NCI-H2029 treated with DMSO at 0.1 percent for 48 hours (cell line): ENCODE measurements at places on chromosomes 7 and 10.

- DNase-seq, result no peak
Observed at GRCh38 chr7:8185926-8186683, 75.9 kb downstream of the ICA1 start.

- no peak for DNase-seq
Observed at GRCh38 chr7:21867816-21868575, 77.7 kb downstream of the CDCA7L start.

GRCh38 chr10:58330431-58330830 is 4.4 kb upstream of the UBE2D1 start:
- no peak for DNase-seq

DNA sequence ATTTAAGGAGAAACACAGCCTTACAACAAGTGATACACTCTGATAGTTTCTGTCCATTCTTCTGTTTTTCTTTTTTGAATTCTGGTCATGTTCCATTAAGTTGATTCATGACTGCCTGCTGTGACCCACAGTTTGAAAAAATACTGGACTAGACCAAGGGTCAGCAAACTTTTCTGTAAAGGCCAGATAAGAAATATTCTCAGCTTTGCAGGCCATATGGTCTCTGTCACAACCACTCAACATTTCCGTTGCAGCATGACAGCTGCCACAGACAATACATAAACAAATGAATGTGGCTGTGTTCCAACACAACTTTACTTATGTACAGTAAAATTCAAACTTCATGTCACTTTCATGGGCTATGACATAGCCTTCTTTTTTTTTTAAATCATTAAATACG is 156.7 kb downstream of the PLXNA4 start:
- no peak for DNase-seq

DNA sequence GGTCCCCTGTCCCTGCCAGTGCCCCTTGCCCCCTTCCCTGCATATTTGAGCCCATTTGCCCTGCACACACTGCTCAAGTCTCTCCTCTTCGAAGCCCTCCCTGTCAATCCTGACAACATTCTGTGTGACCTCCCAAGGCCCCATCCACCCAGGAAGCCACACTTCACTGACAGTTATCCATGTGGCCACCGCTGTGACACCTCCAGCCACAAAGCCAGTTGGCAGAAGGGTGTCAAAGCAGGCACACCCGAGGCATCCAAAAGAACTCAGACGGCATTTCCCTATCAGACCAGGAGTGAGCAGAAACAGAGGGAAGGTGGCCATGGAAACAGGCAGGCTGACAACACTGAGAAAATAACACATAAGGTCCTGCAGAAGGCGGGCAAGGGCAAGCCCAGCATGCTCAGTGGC is 4.6 kb downstream of the POLM start:
- DNase-seq, result no peak

DNA sequence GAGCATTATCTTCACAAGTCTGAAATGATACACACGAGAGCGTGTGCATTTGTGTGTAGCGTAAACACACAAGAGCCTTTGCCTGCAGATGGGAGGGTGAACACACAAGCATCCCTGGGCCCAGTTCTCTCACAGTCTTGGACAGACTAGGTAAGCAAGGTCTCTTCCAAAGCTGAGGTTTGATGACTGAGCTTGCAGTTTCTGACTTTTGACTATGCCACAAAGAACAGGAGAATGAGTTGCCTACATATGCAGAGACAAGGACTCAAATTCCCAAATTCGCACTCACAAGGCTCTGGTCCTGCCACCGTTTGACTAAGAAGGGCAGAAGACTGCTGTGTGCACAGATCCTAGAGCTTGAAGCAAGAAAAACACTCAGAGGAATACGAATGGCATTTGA is 55.8 kb downstream of the FAM53B start:
- DNase-seq, result no peak

- no peak for DNase-seq
Observed at GRCh38 chr10:50324046-50324445, 72.7 kb upstream of the ASAH2 start.

- no peak for DNase-seq
Observed at GRCh38 chr7:44449584-44449928, 40.9 kb downstream of the NUDCD3 start.

- no peak for DNase-seq
Observed at GRCh38 chr10:127776816-127777215, 39.8 kb downstream of the FOXI2 start.

DNA sequence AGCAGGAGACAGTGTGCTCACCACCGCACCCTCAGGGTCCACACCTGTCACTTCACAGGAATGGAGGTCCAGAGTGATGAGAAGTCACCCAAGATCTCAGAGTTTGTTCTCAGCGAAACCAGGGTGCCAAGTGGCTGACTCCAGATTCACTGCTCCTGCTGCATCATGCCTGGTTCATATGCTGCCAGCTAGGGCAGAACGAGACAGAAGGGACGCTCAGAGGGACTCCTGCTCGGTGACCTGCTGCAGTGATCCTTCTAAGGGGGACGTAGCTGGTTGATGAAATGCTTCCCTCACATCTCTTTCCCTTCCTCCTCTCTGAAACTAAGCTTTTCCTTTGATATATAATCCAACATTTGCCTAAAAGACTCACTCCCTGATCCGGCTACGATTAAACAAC is 248.5 kb downstream of the SFMBT2 start:
- DNase-seq, result no peak

GRCh38 chr10:62653254-62653653 is 151.3 kb upstream of the ADO start:
- no peak for DNase-seq

DNA sequence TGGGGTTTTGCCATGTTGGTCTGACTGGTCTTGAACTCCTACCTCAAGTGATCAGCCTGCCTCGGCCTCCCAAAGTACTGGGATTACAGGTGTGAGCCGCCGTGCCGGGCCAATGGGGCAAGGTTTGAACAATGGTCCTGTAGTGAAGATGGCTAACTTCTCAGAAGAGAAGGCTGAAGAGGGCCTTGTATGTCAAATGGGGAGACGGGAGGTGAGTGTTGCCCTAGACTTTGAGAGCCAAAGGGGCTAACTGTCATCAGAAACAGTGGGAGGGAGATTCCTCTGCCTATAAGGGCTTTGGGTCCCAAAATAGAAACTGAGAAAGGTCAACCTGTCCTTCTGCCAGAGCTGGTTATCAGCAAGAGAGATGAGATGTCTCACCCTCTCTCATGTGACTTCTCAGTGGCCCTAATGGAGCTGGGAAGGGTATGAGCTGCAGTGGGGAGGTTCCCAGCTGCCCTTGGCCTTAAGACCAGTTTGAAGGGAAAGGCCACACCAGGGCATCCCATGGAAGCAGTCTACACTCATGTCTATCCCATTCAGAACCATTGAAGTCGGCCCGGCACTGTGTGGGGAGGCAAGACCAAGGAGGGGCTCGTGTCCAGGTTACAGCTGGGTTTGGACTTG is 1.3 kb upstream of the SAMD8 start:
- no peak for DNase-seq

DNA sequence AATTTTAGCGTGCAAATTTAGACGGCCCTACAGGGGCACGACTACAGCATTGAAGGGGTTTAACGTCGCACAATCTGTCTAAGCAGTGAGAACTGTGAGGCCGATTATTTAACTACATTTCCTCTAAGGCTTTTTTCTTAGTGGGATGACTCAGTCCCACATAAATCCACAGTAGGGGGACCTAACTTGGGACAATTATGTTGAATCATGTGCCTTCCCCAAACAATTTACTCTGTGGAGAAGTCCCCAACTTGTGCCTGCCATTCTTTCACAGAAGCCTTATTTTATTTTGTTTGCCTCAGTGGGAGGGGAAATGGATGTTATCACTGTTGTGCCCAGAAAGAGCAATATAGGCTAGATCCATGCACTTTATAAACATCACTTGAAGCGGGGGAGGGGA is 80.3 kb upstream of the CDCA7L start:
- no peak for DNase-seq

DNA sequence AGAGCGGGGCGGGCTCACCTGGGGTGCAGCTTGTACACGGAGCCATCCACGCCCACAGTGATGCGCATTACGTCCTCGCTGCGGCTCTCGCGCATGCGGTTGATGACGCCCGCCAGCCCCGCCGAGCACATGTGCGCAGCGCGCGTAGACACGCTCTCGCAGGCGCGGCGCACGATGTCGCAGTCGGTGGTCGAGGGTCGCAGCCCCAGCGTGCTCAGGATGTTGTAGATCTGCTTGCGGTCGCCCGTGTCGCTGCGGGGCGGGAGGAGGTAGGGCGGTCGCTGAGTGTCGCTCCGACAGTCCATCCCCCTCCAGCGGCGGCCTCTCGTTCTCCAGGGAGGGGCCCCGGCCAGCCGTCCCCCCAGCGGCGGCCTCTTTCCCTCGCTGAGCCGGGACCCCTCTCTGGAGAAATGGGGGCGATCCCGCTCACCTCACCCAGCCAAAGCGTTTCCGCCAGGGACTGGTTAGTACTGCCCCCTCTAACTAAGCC is 4.4 kb upstream of the MYL7 start:
- DNase-seq, result no peak

DNA sequence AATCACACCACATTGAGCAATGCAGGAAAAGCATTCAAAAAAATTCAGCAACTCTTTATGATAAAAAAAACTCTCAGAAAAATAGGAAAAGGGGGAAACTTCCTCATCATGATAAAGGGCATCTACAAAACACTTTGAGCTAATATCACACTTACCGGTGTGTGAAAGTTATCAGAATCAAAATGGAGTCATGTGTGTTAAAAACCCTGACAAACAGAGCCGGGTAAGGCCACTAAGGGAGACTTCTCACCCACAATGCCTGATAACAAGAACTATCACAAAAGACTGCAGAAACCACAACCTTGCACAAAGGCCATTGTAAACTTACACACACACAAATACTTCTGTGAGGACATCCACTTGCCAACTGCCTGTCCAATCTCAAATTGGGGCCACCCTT is 34.8 kb upstream of the SMARCD3 start:
- no peak for DNase-seq

GRCh38 chr10:110461530-110461929 is 36.2 kb upstream of the DUSP5 start:
- DNase-seq, result no peak

GRCh38 chr7:35555934-35556333 is 139.0 kb downstream of the HERPUD2 start:
- DNase-seq, result no peak

- DNase-seq, result no peak
Observed at GRCh38 chr10:80323311-80323710, 33.2 kb downstream of the DYDC1 start.

- DNase-seq, result no peak
Observed at GRCh38 chr10:26368463-26368862, 69.7 kb upstream of the APBB1IP start.

- DNase-seq, result no peak
Observed at GRCh38 chr7:151157645-151158329, 9.7 kb downstream of the GBX1 start.

GRCh38 chr7:156979711-156980110 is 30.2 kb downstream of the NOM1 start:
- DNase-seq, result no peak

- no peak for DNase-seq
Observed at GRCh38 chr10:4141471-4141870, 356.5 kb upstream of the KLF6 start.

DNA sequence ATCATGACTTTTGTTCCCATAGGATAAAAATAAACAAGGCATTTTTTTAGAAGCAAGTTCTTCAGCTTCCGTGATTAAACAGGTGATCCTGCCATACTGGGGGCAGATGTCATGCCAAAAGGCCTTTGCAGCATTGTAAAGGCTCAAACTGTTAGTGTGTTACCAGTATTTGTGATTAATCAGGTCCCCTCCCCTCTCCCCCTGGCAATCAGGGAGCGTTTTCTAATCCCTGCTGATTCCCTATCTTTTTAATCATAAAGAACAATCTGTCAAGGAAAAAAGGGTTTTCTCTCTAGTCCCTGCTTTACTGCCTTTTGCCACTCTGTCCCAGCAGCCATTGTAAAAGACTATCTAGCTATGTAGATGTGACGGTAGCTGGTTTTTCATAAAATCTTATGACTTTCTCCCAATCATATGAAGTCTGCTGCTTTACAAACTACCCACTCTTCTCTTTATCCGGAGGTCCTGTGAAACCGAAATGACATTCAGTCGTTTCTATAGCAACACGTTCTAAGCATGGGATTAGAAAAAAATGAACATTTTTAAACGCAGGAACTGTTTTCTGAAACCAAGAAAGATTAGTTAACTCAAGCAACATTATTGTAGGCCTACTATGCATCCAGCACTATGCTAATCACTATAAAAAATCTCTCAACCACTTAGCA is 210.9 kb downstream of the RNLS start:
- no peak for DNase-seq

- DNase-seq, result no peak
Observed at GRCh38 chr10:99443500-99443899, 13.1 kb upstream of the GOT1 start.

DNA sequence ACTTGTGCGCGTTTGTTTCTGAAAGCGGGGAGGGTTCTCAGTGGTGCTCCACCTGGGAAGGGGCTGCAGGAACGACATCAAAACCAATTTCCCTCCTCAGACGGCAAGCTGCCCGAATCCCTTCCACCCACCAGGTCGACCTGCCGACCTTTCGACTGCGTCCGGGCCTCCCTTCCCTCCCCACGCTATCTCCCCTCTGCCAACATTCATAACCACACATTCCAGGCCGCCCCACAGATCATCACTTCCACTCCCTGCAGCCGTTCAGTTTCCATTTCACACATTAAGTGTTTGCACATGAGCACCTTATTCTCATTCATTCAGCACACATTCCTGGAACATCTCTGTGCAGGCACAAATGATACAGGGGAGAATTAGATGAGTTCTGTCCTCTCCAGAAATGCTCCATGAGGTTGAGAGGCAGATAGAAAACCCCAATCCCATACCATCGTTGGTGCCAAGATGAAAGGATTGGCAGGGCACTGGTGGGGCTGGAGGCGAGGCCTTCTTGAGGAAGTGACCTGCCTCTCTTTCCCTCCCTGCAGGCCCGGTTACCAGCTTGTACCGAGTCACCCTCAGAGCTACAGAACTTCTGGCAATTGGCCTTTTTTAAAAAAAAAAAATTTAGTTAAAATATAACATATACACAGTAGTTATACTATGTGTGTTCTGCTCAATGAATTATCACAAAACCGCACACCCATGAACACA is 70.0 kb downstream of the MINDY4 start:
- DNase-seq, result no peak

GRCh38 chr7:20798081-20798693 is 11.5 kb upstream of the SP8 start:
- DNase-seq, result no peak

DNA sequence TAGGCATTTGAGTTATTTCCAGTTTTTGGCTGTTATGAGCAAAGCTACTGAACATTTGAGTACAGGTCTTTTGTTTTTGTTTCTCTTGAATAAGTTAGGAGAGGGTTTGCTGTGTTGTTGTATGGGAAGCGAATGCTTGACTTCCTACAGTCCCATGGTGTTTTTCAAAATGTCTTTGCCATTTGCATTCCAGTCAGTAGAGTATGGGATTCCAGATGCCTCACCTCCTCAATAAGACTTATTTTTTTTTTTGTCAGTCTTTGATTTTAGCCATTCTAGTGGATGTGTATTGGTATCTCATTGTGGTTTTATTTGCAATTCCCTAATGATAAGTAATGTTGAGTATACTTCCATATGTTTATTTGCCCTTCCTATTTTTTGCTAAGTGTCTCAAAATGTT is 19.4 kb downstream of the CDK13 start:
- DNase-seq, result no peak

GRCh38 chr10:116038259-116038658 is 234.7 kb downstream of the GFRA1 start:
- no peak for DNase-seq
